ENCODE measurements at places on chromosomes 13 and 19.

DNA sequence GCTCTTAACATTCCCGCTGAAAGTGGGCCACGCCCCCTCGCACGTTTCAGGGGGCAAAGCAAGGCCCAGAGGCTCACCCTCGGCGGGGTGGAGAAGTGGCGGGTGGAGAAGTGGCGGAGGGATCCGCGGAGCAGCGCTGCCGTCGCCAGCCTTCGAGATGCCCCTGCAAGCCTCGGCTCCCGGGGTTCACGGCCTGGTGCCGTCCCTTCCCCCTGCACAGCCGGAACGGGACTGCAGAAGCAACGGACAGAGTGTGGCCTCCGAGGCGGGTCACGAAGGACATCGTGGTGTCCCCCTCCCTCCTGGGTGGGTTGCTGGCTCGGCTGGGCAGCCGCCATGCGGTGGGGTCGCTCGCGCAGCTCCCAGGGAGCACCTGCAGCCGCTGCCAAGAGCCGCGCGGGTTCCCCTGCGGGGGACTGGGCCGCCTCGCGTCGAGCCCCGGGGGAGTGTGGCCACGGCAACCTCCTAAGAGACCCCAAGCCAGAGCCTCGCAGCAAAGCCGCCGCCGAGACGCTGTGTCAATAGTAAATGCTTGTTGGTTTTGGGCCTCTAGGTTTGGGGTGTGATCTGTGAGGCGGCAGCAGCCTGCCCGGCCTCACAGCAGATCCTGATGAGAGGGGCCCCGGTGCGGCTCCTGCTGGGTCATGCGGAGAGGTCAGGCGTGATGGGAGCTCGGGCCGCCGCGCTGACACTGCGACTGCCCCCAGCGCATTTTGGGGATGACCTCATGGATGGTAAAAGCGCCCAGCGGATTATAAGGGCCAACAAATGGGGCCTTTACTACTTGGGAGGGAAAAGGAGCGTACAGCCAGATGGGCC is 5.5 kb downstream of the TPGS1 start:
- DNase-seq, result no peak

- DNase-seq, result no peak
Measured at GRCh38 chr19:58304255-58304654, 922 bp upstream of the ERVK3-1 start.

DNA sequence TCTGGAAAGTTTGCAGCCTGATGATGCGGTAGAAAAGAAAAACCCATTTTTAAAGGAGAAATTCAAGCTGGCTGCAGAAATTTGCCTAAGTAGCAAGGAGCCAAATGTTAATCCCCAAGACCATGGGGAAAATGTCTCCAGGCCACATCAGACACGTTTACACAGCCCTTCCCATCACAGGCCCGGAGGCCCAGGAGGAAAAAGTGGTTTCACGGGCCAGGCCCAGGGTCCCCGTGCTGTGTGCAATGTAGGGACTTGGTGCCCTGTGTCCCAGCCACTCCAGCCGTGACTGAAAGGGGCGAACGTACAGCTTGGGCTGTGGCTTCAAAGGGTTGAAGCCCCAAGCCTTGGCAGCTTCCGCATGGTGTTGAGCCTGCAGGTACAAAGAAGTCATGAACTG is 35.9 kb downstream of the ZNF627 start:
- no peak for DNase-seq

DNA sequence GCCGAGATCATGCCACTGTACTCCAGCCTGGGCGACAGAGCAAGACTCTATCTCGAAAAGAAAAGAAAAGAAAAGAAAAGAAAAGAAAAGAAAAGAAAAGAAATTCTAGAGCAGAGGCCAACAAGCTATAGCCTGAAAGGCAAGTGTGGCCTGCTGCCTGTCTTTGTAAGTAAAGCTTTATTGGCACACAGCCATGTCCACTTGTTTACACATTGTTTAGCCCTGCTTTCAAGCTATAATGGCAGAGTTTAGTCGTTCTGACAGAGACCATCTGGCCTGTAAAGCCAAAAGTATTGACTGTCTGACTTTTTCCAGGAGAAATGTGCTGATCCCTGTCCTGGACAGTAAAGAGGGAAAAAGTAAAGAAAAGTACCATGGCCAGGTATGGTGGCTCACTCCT is 18.3 kb downstream of the NWD1 start:
- DNase-seq, result no peak

DNA sequence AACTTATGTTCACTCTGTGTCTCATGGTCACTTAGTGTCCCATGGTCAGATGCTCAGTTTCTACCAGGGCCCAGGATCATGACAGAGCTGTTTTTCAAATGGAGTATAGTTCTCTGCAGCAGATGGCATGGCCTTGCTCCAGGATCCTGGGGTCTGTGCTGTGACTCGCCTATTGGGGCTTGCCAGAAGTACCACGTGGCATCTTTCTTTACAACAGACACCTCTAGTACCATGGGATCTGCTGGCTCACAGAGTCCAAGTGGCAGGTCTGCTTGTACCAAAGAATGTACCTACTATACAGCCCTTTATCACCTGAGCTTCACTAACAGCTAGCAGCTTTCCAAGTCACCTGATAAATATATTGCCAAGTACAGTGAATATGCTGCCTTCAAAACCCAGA is 6.0 kb upstream of the RNF6 start:
- DNase-seq, result no peak
